Tongue (tissue), 3 donors: ENCODE measurements at places on chromosomes 12 and 14. TPM values are rescaled to one million over a fixed set of nuclear protein-coding genes. Genes with fewer than 3 reads are reported as not detected.

Gene TAPBPL
- total RNA-seq = 11.7 TPM

Gene GLI1
- total RNA-seq = 5.6 TPM

Gene A2ML1
- total RNA-seq = 44.0 TPM

Gene CPNE8
- total RNA-seq = 8.9 TPM

Gene DACT1
- total RNA-seq = 21.2 TPM

Gene MYF5
- 48.5 TPM for total RNA-seq

Gene DNAJC22
- not detected for total RNA-seq

Gene EEF1AKMT3
- total RNA-seq = 10.1 TPM

Gene ACTN1
- 72.9 TPM for total RNA-seq

Gene MANSC4
- total RNA-seq = not detected

Gene INHBC
- total RNA-seq = not detected

Gene POTEM
- not detected for total RNA-seq

Gene RNASE3
- total RNA-seq = not detected

Gene ZC2HC1C
- 0.62 TPM for total RNA-seq

Gene MAPKAPK5
- total RNA-seq = 38.7 TPM

Gene SLCO1B1
- total RNA-seq = not detected

Gene PLCZ1
- total RNA-seq = not detected

Gene EFS
- total RNA-seq = 28.2 TPM

Gene SMARCC2
- total RNA-seq = 49.0 TPM

Gene ATL1
- total RNA-seq = 7.2 TPM

Gene RNASE12
- total RNA-seq = not detected

Gene NOVA1
- total RNA-seq = 15.5 TPM

Gene COQ5
- total RNA-seq = 45.9 TPM

Gene SYCP3
- total RNA-seq = not detected

Gene DPPA3
- total RNA-seq = not detected

Gene LHX5
- total RNA-seq = not detected

Gene KRT83
- total RNA-seq = not detected

Gene RAD51AP1
- 18.3 TPM for total RNA-seq

Gene GPR84
- not detected for total RNA-seq

Gene REP15
- 3.0 TPM for total RNA-seq

Gene GUCY2C
- total RNA-seq = 0.21 TPM

Gene IL31
- not detected for total RNA-seq

Gene AMDHD1
- not detected for total RNA-seq

Gene HRK
- total RNA-seq = 0.21 TPM

Gene DHRS4
- total RNA-seq = 18.8 TPM

Gene TEX52
- total RNA-seq = not detected

Gene LBHD2
- total RNA-seq = not detected

Gene ANO4
- 2.6 TPM for total RNA-seq

Gene WNT1
- total RNA-seq = not detected

Gene DEPDC4
- 0.82 TPM for total RNA-seq

Gene GLIPR1L1
- total RNA-seq = not detected

Gene CCDC175
- not detected for total RNA-seq

Gene TAS2R8
- total RNA-seq = not detected
